ENCODE measurements at places on chromosomes 12 and 14.

GRCh38 chr14:71264260-71264659, 357.0 kb downstream of the PCNX1 start:
- no peak for DNase-seq

GRCh38 chr14:90924621-90925340, 108.6 kb upstream of the TTC7B start:
- no peak for DNase-seq

DNA sequence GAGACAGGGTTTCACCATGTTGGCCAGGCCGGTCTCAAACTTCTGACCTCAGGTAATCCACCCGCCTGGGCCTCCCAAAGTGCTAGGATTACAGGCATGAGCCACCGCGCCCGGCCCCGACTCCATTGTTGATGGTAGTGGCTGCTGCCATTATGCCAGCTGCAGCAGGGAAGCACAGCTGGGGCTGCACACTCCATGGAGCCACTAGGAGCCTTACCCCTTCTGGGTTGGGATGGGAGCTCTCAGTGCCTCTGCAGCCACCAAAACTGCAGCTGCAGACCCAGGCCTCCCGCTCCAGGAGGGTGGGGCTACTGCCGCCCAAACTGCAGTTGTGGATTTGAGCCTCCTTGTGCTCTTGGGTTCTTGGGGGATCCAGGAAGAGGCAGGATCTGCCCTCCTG, 25.9 kb downstream of the TCHP start:
- DNase-seq: no peak

DNA sequence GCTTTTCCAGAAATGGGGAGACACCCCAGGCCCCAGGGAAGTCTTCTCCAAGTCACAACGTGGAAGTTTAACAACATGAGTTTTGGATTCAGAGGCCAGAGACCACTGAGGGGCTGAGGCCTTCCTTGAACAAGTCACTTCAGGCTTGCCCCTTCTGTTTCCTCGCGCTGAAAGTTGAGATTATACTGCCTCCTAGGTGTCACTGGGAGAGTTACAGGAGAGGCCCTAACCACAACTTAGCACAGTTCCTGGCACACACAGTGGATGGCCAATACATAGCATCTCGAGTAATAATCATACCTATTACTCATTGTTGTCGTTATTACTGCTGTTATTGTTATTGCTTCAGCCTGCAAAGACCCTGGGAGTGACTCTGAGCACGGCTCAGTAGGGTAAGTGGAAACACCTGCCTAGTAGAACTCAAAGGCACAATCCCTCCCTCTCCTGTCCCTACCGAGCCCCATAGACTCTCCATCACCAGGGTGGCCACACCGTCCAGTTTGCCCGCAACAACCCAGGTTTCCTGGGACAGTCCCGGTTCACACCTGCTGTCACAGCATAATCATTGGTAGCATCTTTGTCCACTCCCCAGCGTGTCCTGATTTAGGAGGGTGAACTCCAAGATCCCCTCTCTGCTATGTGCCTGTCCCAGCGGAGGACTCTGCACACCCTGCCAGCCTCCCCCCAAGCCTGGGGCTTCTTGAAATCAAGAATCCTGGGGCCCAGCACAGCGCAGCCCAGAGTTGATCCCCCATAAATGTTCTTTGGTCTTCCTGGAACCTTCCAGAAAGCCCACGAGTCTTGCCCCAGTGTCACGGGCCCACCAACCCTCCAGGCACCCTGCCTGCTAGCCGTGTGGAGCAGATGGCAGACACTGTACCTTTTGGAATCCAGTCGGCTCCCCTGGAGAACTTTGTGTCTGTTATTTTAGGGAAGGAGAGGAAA, 85.0 kb downstream of the SYNE3 start:
- DNase-seq: no peak

DNA sequence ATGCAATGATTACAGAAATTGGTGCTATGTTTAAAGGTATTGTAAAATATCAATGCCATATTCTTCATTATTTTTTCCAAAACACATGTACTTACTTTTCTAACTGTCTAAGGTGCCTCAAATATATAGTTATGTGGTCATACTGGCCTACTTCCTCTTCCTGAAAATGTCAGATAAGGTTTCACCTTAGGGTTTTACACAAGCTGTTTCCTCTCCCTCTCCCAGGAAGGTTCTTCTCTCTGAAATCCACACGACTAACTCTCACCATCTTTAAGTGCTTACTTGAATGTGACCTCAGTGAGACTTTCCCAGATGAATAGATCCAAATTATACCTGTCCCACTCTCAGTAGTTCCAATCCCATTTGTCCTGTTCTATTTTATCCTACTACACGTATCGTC, 11.6 kb upstream of the CLEC4D start:
- no peak for DNase-seq

GRCh38 chr12:29673346-29673745, 110.4 kb downstream of the TMTC1 start:
- no peak for DNase-seq

DNA sequence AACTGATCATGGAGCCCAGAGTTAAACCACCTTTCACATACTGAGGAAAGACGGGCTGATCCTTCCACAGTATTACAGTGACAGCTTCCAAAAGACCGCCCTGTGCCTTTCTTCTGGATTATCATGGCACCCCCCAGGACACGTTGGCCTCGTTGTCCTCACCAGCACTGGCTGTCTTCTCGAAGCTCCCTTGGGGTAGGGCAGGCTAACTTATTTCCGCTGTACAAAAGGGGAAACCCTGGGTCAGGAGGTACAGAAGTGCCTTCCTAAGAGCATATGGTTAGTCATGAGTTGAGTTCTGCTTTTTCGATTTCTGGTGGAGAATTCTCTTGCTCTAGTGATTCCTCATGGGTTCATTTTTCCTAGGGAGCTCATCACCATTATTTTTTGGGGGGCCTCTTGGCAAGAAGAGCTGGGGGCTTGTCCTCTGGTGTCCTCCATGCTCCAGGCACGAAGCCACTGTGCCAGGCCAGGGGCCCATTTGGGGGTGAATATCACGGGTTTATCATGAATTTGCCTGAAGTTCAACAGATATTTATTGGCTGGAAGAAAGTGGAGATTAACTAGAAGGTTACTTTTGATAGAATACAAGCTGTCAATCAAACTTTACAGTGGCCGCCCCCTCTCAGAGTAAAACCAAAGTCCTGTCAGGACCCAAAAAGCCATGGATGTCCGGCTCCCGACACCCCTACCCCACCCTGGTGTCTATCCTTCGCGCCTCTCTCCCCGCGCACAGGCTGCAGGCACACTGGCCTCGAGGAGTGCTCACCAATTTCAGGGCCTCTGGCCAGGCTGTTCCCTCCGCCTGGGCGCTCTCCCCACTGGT, 8.8 kb upstream of the TRAF3 start:
- peak; percentile 73 for DNase-seq

- DNase-seq: no peak
These were observed 334.5 kb downstream of the TMEM121 start for GRCh38 chr14:105860615-105861580.

GRCh38 chr14:71399057-71399487, 491.8 kb downstream of the PCNX1 start:
- peak; percentile 64 for DNase-seq

DNA sequence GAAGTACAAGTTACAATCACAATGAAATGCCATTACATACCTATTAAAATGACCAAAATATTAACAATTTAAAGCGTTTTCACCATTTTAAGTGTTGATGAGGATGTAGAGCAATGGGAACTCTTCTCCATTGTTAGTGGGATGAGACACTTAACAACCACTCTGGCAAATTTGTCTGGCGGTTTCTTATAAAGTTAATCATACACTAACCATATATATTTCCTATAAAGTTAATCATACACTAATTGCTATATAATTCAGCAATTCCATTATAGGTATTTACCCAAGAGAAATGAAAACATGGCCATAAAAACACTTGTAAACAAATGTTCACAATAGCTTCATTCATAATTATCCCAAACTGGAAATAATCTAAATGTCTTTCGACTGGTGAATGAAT, 35.9 kb downstream of the JKAMP start:
- no peak for DNase-seq

DNA sequence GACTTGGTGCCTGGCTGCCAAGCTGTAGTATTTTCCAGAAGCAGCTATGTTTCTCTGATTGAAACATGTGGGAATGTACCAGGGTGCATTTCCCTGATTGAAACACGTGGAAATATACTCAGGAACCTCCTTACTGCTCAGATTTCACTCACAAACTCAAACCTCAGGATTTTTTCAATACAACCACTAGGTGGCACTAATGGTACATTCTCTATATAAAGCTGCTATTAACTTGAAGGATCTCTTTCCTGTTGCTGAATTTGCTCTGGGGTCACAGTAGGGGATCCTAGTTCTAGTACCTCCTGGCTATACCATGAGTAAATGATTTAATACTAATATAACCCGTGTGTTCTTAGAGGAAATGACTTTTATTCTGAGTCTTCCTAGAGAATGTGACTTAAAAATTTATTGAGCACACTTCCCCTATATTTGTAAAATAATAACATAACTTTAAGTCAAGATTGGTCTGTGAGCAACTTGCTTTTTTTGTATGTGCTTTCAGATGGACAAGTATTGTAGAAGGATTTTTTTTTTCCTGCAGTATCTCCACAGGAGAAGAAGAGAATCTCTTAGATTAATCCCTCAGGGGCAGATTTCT, 173.8 kb upstream of the MIS18BP1 start:
- DNase-seq: no peak

- no peak for DNase-seq
These were observed 23.6 kb upstream of the KCNH3 start for GRCh38 chr12:49515266-49515665.

GRCh38 chr12:32568228-32568627, 110.9 kb upstream of the DNM1L start:
- DNase-seq: no peak

DNA sequence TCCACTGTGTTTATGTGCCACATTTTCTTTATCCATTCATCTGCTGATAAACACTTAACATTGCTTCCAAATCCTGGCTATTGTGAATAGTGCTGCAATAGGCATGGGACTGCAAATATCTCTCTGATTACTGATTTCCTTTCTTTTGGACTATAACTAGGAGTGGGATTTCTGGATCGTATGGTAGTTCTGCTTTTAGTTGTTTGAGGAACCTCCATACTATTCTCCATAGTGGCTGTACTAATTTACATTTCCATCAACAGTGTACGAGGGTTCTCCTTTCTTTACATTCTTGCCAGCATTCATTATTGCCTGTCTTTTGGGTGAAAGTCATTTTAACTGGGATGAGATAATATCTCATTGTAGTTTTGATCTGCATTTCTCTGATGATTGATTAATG, 47.6 kb downstream of the TAOK3 start:
- DNase-seq: no peak

DNA sequence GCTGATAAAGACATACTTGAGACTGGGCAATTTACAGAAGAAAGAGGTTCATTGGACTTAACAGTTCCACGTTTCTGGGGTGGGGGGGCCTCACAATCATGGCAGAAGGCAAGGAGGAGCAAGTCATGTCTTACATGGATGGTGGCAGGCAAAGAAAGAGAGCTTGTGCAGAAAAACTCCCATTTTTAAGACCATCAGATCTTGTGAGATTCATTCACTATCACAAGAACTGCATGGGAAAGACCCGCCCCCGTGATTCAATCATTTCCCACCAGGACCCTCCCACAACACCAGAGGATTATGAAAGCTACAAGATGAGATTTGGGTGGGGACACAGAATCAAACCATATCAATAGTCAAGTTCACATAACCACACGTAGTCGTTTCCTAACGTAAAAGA, 85.5 kb downstream of the USP15 start:
- no peak for DNase-seq

- DNase-seq: no peak
These were observed 72.9 kb upstream of the BTG1 start for GRCh38 chr12:92218394-92219077.

DNA sequence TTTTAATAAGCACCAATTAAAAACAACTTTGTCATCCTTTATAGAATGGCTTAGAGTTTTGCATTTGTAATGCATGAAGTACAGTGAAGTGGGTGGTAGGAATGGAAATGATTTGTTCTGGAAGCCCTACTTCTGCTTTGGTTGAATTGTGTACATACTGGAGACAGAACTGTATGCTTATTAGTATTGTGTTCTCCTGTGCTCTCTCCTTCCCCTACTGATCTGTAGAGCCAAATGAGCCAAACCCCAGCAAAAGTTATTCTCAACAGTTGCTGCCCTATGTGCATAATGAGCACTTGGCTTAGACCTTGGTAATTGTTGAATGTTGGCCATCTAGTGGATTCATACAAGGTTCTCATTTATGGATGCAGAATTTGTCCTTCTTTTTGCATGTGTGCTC, 916.1 kb downstream of the GALC start:
- no peak for DNase-seq

DNA sequence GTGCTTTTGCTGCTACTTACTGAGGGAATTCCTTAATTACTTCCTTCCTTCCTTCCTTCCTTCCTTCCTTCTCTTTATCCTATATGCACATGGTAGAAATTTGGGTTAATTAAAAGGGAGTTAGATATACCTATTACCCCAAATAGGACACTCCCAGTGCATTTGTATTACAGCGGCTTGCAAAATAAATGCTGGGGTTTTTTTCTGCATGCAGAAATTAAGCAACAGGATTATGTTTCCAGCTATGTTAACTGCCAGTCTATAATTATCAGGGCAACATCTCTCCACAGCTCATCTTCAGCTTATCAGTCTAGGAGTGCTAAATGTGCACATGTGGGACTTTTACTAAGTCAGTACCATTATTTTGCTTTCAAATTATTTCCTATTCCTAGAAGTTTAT, 132.9 kb upstream of the SLC35F4 start:
- no peak for DNase-seq

GRCh38 chr12:119381471-119382235, 47.1 kb downstream of the CCDC60 start:
- no peak for DNase-seq

DNA sequence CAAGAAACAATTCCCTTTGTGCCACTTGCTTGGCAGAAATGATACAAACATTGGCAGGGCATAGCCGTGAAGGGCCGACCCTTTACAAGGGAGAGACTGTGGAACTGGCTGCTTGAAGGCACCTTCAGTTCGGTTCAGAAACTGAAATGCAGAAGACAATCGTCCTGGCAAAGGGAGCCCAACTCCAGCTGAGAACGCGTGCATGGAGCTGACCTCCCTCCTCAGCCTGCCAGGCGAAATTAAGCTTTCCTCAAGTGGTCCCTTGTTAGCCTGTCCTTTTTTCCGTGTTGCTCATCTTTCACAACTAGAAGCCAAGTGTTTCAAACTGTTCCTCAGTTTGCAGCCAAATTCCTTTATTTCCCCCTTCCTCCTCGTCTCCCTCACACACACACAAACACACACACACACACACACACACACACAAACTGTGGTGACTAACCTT, 8.1 kb downstream of the LGR5 start:
- DNase-seq: no peak

DNA sequence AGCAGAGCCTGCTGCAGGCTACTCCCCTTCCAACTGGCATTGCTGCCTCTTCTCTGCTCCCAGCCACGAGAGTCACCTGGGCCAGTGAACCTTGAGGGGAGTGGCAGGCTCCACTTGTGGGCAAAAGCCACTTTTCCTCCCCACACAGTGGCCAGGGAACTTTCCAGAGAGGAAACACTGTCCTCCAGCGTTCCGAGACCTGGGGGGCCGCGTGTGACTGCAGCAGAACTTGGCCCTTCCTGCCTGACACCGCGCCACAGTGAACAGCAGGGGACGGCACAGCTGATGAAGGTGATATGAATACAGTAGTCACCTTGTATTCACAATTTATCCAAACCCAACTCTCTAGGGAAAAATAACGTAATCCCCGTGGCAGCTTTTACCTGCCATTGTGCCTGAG, 114.9 kb downstream of the PIWIL1 start:
- DNase-seq: no peak

Data from CD4-positive, alpha-beta T cell treated with Interferon gamma for 1 hour (primary cell).